ENCODE measurements at places on chromosomes 11 and 22.

DNA sequence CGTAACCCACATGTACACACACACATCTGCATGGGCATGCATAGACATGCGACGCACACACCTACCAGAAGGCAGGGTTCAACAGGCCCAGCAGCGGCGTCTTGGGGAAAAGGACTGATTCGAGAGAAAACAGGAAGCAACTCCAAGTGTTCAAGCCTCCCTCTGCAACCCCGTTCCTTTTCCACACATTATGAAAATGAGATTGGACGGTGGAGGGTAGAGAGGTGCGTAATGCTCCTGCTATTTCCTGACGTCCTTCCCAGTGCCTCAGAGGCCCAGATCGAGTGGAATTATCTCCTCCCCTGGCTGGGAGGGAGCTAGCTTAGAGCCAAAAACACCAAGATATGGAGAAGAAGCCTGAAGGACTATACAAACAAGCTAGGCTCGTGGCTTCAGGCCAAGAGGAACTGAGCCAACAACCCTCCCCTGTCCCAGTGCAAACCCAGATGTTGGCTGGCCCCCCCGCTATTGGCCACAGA, 289.2 kb downstream of the MN1 start:
- DNase-seq: no peak

DNA sequence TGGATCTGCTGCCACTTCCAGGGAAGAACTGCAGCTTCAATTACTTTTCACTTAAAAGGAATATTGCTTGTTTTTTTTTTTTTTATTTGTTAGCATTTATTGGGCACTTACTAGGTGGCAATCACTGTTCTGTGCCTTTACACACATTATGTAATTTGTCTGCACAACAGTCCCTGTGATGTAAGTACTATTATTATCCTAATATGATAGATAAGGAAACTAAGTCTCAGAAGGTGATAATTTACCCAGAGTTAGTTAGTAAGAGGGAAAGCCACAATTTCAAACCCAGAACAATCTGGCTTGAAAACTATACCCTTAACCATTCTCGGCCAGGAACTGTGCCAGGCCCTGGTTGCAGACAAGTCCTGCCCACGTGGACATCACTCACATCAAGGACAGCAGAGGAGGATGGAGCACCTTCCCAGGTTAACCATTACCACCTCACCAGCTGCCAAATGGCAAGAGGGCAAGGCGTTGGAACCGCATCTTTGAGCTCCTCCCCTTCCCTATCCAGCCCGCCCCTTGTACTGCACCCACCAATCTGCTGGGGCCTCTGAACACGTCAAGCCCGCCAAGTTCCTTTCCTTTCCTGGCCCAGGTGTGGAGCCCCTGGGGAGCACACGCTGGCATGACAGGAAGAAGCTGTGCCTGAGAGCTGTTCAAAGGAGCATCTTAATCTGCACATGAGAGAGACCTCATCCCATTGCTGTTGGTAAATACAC, 78.4 kb downstream of the NAV2 start:
- no peak for DNase-seq

DNA sequence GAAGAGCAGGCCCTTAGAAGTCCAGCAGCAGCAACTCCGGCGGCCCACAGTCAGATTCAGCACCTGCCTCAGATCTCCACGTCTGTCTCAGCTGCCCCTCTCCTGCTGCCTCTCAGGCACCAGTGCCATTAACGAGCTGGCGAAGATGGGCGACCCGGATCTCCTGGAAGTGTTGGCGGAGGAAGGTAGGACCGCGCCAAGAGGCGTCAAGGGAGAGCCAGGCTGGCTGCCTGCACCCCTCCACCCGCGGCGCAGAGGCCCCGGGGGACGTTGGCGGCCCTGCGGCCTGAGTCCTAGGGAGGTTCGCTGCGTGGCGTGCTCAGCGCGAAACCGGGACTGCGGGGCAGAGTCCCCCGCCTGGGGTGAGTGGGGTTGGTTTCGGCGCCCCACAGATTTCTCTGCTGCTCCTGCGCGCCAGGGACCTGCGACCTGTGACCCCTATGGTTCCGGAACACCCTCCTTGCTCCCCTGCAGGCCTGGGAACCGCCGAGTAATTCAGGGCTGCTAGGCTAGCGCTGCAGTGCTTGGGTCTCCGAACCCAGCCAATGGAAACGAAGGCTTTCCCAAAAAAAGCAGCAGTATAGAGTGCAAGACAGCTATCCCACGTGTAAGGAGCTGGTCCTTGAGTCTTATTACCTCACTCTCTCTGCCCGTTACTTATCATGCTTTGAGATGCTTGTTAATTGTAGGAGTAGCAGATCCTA, 615 bp downstream of the ANO5 start:
- DNase-seq: no peak

- no peak for DNase-seq
These were observed 131.8 kb upstream of the PARVA start for GRCh38 chr11:12245549-12246016.

GRCh38 chr11:35848616-35849015, 95.2 kb upstream of the LDLRAD3 start:
- DNase-seq: no peak

DNA sequence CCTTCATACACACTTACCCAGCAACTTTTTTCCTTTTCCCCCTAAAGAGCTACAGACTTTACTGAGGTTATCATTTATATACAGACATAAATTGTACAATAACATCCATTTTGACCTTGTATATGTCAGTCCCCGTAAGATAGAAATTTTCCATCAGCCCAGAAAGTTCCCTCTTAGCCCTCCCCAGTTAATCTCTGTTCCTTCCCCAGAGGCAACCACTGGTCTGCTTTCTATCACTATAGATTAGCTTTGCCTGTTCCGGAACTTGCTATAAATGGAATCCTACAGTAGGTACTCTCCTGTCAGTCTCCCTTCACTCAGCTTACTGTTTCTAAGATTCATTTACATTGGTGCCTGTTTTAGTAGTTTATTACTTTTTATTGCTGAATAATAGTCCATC, 54.9 kb downstream of the TSPAN18 start:
- DNase-seq: no peak

- no peak for DNase-seq
These were observed 23.3 kb downstream of the DKK3 start for GRCh38 chr11:11985016-11985715.

DNA sequence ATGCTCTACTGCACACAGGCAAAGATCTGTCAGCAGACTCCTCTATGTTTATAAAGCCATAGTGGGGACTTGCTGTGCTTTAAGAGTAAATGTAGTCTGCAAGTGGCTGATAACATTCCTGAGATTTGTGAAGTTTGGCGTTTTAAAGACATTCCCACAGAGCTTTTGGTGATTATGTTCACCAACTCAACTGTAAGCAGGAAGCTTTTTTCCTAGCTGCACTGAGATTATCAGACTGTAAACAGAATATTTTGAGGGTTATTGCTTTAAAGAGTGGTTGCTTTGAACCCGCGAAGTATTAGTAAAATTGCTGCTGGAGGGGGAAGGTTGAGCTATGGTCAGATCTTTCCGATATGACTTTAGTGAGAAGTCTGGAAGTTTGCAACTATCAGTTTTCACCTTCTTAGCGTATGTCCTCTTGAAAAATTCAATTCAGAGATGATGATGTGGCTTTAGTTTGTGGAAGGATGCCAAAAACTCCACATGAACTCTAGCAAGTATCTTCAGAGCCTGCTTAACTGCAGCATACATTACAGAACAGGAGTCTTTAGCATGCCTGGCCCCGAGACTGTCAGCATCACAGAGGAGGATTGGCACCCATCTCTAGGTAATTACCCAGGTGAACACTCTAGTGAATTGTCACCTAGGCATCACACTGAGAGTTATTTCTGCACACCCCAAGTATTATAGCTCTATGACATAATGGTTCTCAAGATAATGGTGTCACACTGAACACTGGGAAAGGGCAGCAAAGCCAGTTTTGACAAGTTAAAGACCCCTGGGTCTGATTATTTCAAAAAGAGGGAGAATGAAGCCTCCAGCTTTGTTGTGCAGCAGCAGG, 89.9 kb downstream of the MTNR1B start:
- no peak for DNase-seq

DNA sequence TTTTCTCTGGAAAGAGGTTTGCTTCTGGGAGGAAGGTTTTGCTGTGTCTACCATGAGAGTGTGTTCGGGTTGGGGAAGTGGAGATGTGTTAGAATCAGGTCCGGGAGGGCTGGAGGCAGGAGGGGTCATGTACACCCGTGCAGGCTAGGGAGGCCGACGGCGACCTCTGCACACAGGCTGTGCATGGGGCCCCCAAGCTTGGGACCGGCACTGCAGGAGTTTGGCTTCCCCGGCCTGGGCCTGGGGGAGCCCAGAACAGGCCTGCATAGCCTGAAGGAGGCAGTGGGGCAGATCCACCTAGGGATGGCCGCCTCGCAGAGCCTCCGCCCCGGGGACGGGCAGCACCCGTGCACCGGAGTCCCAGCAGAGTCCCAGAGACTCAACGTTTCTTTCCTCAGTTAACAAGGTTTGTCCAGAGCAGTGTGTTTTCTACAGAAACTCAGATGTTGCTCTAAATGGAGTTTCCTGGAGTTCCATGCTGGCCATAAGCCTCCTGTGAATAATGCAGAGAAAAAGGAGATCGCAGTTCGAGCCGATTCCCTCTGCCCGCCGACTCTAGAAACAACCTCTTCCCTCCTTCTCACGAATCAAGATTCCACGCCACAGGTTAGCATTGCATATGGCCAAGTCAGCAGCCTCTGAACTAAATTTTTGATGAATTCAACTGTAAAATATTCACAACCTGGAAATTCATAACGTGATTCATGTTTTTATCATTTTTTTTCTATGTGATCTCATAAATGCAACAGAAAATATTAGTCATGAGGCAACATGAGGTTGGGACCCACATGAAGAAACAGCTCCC, 427.3 kb downstream of the BRD1 start:
- DNase-seq: no peak

DNA sequence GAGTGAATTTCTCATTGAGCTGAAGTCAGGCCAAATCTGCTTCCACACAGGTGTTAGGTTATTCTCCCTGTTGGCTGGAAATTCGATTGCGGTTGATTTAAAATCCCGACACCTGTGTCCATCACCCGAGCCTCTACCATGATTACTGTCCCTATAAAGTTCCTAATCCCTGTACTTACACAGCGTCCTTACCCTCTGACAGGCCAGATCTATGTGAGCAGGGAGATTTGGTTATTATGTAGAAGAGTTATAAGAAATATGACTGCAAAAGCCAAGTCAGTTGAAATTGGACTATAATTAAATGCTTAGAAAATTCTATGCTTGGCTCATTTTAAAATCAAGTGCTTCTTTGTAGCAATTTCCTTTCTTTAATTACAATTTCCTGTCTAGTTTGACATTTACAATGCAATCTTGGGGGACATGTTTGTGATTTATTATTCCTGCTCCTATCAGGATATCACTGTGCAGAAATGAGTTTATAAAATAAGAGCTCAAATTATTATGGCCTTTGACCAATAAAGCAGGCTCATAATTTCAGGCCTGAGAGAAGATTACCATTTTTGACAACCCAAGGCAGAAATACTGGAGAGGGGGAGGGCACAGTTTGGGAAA, 32.5 kb upstream of the LMO1 start:
- DNase-seq: no peak

DNA sequence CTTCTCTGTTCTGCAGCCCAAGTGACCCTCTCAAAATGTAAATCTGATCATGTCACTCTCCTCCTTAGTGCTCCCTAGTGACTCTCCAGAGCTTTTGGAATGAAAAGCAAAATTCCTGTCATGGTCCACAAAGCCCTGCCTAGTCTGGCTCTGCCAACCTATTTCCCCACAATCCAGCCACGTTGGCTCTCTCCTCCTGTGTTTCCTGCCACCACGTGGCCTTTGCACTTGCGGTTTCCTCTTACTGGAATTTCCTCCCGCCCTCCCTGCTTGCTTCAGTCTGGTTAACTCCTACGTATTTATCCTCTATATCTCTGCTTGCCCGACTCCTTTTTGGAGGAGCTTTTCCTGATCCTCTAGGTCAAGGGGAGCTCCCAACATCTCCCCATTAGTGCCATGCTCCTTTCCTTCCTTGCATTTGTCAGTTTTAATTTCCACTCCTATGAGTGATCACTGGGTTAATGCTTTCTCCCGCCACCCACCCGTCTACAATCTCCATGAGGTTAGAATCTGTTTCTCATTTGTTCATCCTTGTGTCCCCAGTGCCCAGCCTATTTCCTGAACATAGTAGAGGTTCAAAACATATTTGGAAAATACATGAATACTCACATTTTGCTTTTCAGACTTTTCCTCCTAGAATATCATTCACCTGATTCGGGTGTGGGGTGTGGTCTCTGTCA, 11.5 kb downstream of the NNMT start:
- no peak for DNase-seq

GRCh38 chr11:118877487-118878162, 6.1 kb upstream of the CXCR5 start:
- DNase-seq: no peak

DNA sequence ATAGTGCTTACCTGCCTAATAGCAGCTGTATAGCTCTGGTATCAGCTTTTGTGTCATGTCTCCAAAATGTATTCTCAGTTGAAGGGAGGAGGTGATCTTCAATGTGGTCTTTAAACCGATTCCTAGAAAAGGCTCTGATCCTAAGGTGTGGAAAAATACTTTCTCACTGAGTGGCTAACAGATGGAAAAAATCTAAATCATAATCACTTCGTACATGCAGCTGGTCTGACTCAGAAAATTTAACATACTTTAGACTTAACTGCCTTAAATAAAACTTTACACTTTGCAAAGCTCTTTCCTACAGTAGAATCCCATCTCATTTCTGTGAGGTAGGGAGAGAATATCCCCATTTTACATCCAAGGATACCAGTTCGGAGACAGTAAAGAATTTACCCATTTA, 38.0 kb downstream of the C2CD3 start:
- DNase-seq: no peak

DNA sequence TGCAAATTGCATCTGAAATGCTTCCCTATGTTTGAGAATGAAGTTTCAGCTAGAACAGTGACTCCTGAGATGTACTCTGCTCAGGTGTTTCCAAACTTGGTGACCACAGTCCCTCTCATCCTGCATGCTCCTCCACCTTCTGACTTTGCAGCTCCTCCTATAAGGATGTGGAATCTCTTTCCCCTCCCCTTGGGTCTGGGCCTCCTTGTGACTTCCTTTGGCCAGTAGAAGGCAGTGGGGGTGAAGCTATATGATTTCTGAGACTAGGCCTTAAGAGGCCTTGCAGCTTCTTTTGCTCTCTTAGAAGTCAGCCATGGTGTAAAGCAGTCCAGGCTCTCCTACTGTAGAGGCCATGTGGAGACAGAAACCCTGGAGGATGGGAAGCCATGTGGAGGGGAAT, 50.7 kb downstream of the CSF2RB start:
- no peak for DNase-seq
